ENCODE measurements at places on chromosomes 2 and 18. TPM values are rescaled to one million over a fixed set of nuclear protein-coding genes. Genes with fewer than 3 reads are reported as not detected.

The FBXO41 gene
- 7.4 TPM for total RNA-seq

GRCh38 chr18:2223849-2224248, 347.5 kb downstream of the METTL4 start:
- H3K27ac ChIP-seq = no peak overlapping the region
- no peak overlapping the region for H3K4me3 ChIP-seq
- H3K36me3 ChIP-seq = no peaks in the 10 kb centered on the region
- DNase-seq = no peak

DNA sequence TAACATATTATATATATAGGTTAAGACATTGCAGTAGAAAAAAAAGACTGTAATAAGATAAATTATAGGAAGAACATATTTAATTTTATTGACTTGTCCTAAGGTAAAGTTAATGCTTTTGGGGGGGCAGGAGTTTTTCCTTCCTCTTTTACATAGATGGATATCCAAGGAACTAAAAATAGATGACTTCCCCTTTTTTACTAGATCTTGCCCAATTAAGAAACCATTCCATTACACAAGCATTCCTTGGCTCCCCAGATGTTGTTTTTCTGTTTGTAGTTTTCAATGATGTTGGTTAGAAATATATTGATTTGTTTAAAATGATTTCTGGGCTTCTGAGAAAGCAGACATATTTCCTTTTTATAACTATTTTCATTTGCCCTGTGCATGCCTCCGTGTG, 22.4 kb upstream of the PMAIP1 start:
- H3K4me3 ChIP-seq = no peak overlapping the region
- H3K4me1 ChIP-seq = no peaks in the 10 kb centered on the region
- no peaks in the 10 kb centered on the region for H3K27me3 ChIP-seq
- H3K36me3 ChIP-seq = no peaks in the 10 kb centered on the region
- DNase-seq = no peak

The NEU4 gene
- 0.62 TPM for total RNA-seq

DNA sequence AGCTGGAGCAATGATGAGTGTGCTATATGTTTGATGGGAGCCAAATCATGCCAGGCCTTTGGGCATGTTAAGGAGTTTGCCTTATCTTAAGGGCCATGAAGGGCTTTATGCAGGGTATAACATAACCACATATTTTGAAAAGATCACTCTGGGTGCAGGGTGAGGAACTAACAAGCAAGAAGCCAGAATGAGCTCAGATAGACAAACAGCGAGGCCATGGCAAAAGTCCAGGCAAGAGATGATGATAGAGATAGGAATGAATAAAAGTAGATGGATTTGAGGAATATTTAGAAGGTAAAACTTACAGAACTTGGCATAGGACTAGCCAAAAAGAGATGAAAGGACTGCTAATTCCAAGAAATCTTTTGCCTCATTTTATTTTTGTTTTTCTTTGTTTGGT, 6.7 kb downstream of the GALNT3 start:
- H3K4me1 ChIP-seq = no peaks in the 10 kb centered on the region
- H3K27ac ChIP-seq = no peak overlapping the region
- no peaks in the 10 kb centered on the region for H3K27me3 ChIP-seq
- no peaks in the 10 kb centered on the region for H3K36me3 ChIP-seq
- no peak overlapping the region for H3K4me3 ChIP-seq

The NYAP2 gene
- not detected for total RNA-seq

- no peaks in the 10 kb centered on the region for H3K36me3 ChIP-seq
- H3K4me3 ChIP-seq = no peak overlapping the region
- H3K4me1 ChIP-seq = peaks cover 7% of the 10 kb centered on the region
- H3K27ac ChIP-seq = peak overlapping the region; percentile 15
- H3K27me3 ChIP-seq = no peaks in the 10 kb centered on the region
- DNase-seq = peak; percentile 75
Observed at GRCh38 chr2:128347701-128348539, 29.3 kb upstream of the HS6ST1 start.

GRCh38 chr2:188244383-188244782, 47.3 kb upstream of the GULP1 start:
- DNase-seq = no peak
- H3K27ac ChIP-seq = no peak overlapping the region
- H3K4me3 ChIP-seq = no peak overlapping the region
- H3K27me3 ChIP-seq = no peaks in the 10 kb centered on the region
- no peaks in the 10 kb centered on the region for H3K36me3 ChIP-seq

DNA sequence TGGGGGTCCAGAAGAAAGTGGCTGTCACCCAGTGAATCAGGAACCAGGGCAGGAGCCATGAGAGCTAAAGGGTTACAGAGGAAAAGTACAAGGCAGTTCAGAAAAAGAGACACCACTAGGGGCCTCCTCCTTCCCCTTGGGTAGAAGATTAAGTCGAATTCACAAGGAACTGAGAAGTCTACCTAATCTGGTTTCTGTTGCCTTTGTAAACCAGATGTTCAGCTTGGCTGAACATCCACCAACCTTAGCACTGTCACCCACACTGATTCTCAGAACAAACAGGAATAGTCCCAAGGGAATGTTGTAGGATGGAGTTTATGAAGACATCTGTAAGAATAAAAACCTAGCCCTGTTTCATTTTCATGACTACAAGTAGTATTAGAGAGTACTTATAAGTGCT, 90.4 kb upstream of the NOSTRIN start:
- no peak for DNase-seq
- H3K27me3 ChIP-seq = no peaks in the 10 kb centered on the region
- no peaks in the 10 kb centered on the region for H3K36me3 ChIP-seq
- H3K4me1 ChIP-seq = no peaks in the 10 kb centered on the region
- no peak overlapping the region for H3K4me3 ChIP-seq

GRCh38 chr18:8040021-8040420, 472.9 kb downstream of the PTPRM start:
- H3K36me3 ChIP-seq = no peaks in the 10 kb centered on the region
- no peaks in the 10 kb centered on the region for H3K27me3 ChIP-seq
- H3K27ac ChIP-seq = no peak overlapping the region
- no peak overlapping the region for H3K4me3 ChIP-seq
- H3K4me1 ChIP-seq = no peaks in the 10 kb centered on the region

DNA sequence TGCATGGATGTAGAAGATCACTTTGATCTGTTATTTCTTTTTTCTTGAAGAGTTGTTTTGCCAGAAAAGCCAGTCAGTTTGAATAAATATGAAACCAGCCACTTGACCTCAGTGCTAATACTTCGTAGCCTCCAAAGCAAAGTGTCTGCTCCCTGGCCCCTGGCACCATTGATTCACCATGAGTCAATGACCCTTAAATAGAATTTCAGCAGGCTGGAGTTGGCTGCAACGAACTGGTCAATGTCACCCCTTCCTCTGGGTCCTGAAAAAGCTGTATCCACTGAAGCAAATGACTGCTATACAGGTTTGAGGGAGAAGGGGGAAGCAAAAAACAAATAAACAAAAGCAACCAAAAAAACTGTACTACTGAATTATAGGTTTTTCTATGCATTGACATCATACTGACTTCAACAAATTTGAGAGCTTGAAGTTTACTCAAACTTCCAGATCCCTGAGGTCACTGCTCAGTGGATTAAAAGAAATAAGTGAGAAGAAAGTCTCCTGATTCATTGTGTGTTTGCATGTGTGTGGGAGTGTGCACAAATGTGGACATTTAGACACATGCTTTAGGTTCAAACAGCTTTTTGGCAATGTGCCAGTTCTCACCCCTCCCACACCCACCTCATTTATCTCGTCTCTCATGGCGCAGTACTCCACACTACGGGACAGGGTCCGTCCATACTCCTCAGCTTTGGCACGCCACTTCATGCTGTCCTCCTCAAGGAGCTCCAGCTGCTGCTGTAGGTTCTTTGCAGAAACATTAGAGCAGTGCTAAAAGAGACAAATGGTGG, 58.1 kb upstream of the TTN start:
- H3K4me1 ChIP-seq = no peaks in the 10 kb centered on the region
- H3K27ac ChIP-seq = no peak overlapping the region
- no peaks in the 10 kb centered on the region for H3K27me3 ChIP-seq
- DNase-seq = no peak
- H3K4me3 ChIP-seq = no peak overlapping the region

DNA sequence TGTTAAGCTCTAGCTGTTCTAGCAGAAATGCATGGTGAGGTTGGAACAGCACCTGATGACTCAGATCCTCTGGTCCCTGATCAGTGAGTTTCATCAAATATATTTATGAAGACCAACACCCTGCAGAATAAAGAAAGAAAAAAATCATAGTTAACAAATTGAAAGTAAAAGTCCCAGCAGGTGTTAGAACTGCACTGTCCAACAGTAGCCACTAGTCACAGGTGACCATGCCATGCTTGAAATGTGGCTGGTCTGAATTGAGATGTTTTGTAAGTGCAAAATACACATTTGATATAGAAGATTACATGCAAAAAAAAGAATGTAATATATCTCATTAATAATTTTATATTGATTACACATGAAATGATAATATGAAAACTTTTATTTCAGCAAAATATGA, 1010.7 kb upstream of the ZEB2 start:
- H3K27ac ChIP-seq = no peak overlapping the region
- H3K27me3 ChIP-seq = no peaks in the 10 kb centered on the region
- no peak overlapping the region for H3K4me3 ChIP-seq
- no peaks in the 10 kb centered on the region for H3K36me3 ChIP-seq
- no peaks in the 10 kb centered on the region for H3K4me1 ChIP-seq

The VWA3B gene
- not detected for total RNA-seq

DNA sequence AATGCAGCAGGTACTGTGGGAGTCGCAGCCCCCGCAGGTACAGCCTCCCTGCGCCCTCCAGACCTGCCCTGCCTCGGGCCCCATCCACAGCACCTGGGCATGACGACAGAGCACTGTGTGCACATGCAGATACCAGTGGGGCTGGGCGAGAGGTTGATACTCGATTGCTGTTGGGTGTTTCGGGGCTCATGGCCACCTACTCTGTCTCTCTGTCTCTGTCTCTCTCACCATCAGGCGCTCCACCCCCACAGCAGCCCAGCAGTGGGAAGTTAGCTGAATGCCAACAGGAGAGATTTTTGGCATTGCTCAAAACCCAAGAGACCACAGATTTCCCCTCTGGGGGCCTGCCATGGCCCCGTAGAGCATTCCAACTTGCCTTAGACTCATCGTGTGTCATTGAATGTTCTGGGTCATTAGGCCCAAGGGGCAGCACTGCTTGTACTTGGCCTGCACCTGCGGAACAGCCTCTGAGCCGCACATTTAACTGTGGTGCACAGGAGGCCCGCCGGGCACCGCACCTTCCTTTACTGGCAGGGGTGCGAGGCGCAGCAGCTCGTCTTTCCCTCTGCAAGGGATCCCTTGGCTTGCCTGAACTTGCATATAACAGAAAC, 18.8 kb downstream of the KCNIP3 start:
- no peaks in the 10 kb centered on the region for H3K27me3 ChIP-seq
- H3K27ac ChIP-seq = no peak overlapping the region
- no peak for DNase-seq
- H3K36me3 ChIP-seq = no peaks in the 10 kb centered on the region
- no peaks in the 10 kb centered on the region for H3K4me1 ChIP-seq

The IL1R2 gene
- total RNA-seq = 11.4 TPM

GRCh38 chr2:39995005-39995737, 216.1 kb upstream of the THUMPD2 start:
- no peaks in the 10 kb centered on the region for H3K36me3 ChIP-seq
- no peak overlapping the region for H3K27ac ChIP-seq
- H3K27me3 ChIP-seq = no peaks in the 10 kb centered on the region
- H3K4me1 ChIP-seq = no peaks in the 10 kb centered on the region

DNA sequence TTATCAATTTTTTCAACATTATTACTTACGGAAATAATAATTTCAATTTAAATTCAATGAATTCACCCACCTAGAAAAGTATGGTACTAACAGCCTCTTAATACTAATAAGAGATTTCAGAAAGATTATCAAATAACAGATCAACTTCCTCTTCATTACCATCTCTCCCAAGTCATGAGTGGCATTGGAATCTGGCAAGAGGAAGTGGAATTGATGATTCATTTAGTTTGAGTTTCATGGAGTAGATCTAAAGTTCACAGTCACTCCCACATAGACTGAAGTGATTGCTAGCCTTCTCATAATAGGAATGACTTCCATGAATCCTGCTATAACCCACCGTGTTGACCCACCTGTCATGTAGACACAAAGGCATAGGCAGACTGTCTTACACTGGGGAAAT, 77.7 kb upstream of the WDR75 start:
- no peaks in the 10 kb centered on the region for H3K27me3 ChIP-seq
- H3K27ac ChIP-seq = no peak overlapping the region
- DNase-seq = no peak
- no peaks in the 10 kb centered on the region for H3K4me1 ChIP-seq

GRCh38 chr18:22783662-22784076, 149.5 kb upstream of the RBBP8 start:
- H3K36me3 ChIP-seq = no peaks in the 10 kb centered on the region
- no peak overlapping the region for H3K27ac ChIP-seq
- H3K27me3 ChIP-seq = no peaks in the 10 kb centered on the region
- no peak for DNase-seq

DNA sequence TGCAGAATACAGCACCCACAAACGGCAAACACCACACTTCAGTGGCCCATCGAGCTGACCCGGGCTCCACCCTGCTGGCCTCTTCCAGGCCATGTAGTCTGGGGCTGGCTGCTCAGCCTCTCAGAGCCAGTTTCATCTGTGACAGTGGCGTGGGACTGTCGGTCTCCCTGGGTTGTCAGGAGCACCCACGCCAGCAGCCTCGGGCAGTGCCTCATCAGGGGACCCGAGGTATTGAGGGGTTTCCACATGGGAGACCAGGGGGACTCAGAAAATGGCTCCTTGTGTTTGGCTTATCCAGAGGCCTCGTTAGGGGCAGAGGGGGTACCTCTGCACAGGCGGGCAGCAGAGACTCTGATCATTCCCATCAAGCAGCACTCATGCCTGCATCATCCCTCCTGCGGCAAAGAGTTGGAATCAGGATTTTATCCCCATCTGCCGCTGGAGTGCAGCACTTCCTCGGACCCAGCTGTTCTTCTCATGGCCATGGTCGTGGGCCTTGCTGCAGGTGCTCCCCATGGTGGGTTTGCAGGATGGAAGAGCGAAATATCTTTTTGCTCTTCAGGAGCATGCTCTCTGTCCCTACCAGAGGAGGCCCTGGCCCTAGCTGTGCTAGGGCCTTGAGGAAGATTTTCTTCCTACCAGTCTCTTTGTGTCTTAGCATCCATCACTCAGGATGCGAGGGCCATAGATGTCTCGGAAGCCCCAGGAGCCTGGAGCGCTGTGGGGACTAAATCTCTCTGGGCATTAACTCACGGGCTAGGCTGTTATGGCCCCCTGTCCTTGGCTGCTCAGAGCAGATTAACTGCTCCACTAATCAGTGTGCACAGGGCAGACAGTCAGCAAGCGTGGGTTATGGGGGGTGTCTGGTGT, 100.8 kb downstream of the CLIP4 start:
- H3K4me1 ChIP-seq = no peaks in the 10 kb centered on the region
- H3K27ac ChIP-seq = no peak overlapping the region
- no peak overlapping the region for H3K4me3 ChIP-seq
- DNase-seq = no peak
- H3K27me3 ChIP-seq = no peaks in the 10 kb centered on the region

GRCh38 chr2:8343031-8343430, 338.8 kb upstream of the ID2 start:
- H3K36me3 ChIP-seq = no peaks in the 10 kb centered on the region
- no peaks in the 10 kb centered on the region for H3K27me3 ChIP-seq
- H3K4me1 ChIP-seq = no peaks in the 10 kb centered on the region
- no peak overlapping the region for H3K27ac ChIP-seq
- H3K4me3 ChIP-seq = no peak overlapping the region
